Occipital lobe (tissue), 3 donors: ENCODE measurements at places on chromosomes 16 and 17. TPM values are rescaled to one million over a fixed set of nuclear protein-coding genes. Genes with fewer than 3 reads are reported as not detected.

Gene TP53I13
- 6.9 TPM for total RNA-seq

Gene TGFB1I1
- total RNA-seq: 3.7 TPM

Gene SDR42E1
- not detected for total RNA-seq

Gene HNF1B
- not detected for total RNA-seq
